ENCODE measurements at places on chromosomes 2 and 18.
A peak's percentile ranks its signal among the peaks of the same experiment; 100 is the strongest.

DNA sequence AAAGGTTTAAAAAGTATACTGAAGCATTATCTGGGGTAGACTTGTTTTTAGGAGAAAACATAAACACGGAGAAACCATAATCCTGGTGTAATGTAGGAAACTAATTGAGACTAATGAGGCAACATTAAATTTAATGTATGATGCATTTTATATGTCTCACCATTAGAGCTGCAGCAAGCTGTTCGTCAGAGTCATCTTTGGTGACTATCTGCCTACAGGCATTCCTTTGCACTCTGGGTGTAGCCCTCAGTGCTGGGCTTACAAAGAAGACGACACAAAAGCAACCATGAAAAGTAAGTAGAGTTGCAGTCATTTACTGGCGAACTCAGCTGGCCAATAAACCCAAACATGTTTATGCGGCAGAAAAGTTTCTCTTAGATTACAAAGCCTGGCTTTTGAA is 415.3 kb upstream of the ZEB2 start:
- DNase-seq = no peak

DNA sequence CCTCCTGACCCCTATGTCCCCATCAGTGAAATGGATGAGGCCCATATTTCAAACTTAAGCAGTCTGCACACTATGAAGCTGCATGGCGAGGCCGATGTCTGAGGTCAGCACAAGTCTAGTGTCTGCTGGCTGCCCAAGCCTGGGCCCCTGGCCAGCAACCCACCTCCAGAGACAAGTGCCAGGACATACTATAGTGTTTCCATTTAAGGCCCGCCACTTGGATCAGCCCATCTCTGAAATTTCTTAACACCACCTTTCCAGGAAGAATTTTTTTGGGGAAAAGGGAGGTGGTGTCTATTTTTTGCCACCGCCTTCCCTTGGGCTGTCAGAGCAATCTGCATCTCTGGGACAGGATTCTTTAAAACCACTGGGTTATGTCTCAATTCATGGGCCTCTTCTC is 1.8 kb downstream of the ACVR1 start:
- DNase-seq = no peak

DNA sequence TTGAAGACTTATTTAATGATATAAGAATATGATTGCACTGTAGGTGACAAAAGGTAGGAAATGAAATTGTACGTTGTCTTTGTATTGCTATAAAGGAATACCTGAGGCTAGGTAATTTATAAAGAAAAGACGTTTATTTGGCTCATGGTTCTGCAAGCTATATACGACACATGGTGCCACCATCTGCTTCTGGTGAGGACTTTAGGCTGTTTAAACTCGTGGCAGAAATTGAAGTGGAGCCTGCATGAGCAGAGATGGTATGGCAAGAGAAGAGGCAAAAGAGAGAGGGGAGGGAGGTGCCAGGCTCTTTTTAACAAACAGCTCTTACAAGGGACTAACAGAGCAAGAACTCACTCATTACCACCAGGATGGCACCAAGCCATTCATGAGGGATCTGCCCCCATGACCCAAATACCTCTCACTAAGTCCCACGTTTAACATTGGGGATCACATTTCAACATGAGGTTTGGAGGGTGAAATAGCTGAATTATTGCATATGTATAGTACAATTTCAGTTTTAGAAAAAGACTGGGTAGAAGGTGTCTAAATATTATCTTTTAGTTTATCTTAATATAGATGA is 86.8 kb downstream of the GULP1 start:
- DNase-seq = no peak

- no peak for DNase-seq
These were observed 48.9 kb upstream of the IL1R1 start for GRCh38 chr2:102093662-102094061.

- no peak for DNase-seq
These were observed 8.8 kb downstream of the FOSL2 start for GRCh38 chr2:28401411-28401810.

- no peak for DNase-seq
These were observed 897.2 kb downstream of the TSN start for GRCh38 chr2:122652670-122653069.

GRCh38 chr18:48959921-48960920 is 9.5 kb upstream of the SMAD7 start:
- DNase-seq = no peak

- no peak for DNase-seq
These were observed 442.9 kb upstream of the HNRNPA3 start for GRCh38 chr2:176769499-176770370.

- no peak for DNase-seq
These were observed 52.7 kb upstream of the PROKR1 start for GRCh38 chr2:68590702-68591101.

DNA sequence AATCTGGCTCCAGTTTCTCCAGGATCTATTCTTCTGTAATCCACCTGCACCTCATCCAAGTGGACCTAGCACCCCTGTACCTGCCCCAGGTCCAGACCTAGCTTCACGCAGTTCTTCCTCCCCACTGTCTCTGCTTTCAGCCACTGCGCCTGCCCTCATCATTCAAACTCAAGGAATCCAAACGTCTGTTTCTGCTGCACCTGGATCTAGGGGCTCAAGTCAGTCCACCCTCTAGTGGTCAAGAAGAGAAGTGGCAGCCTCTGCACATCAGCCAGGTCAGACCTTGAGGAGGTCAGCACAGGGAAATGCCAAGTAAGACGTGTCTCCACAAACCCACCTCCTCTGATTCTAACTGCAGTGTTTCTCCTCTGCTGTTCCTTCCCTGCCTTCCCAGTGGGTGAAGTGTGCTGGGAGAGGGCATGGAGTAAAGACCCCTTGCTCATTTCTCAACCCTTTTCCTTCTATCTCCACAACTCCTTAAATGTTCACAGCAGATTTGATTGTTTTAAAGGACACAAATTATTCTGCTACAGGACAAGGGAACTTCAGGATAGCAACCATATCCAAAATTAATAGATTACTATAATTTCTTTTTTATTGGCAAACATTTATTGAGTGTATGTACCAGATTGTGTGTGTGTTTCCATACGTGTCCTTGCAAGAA is 8.6 kb upstream of the RNF152 start:
- DNase-seq = peak; percentile 13

DNA sequence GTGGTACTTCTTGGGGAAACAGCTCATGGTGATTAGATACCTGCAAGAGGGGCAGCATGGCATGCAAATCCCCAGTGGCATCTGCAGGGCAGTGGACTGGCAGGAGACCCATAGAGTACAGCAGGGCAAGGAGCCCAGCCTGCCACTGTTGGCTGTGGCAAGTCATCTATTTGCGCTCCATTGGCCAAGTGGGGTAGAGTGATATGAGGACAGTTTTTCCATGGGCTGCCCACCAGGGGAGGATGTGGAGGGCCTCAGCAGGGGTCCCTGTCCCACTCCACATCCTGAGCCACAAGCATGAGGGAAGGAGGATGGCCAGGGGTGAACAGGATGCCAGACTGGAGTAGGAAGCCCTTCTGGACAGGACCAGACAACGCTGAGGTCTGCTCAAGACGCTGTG is 50.9 kb upstream of the OTOF start:
- no peak for DNase-seq

DNA sequence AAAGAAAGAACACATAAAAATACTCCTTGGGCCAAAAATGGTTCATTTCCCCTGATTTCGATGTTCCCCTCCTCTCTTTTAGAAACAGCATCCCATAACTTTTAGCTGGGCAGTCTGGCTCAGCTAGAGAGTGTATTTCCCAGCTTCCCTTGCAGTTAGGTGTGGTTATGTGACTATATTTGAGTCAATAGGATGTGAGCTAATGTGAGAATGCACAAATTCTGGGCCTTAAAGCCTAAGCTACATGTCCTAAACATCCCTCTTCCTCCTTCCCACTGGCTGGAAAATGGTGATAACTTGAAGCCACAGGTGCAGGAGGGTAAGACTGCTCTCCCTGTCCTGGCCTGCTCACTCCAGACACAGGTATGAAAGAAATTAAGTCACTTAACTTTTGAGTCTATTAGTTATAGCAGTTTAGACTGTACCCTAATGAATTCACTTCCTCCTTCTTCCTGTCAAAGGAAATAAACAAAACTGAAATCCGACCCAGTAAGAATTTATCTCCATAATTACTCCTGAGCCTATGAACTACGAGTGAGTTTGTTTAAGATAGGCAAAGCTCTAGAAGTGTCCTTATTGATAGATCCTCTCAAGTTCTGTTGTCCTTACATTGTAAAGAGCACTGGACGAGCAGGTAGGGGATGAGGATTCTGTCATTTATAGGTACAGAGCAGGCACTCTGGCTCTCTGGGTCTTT is 177.6 kb downstream of the MTX2 start:
- DNase-seq = no peak

- DNase-seq = no peak
These were observed 129.5 kb downstream of the SMAD7 start for GRCh38 chr18:48821251-48821590.

DNA sequence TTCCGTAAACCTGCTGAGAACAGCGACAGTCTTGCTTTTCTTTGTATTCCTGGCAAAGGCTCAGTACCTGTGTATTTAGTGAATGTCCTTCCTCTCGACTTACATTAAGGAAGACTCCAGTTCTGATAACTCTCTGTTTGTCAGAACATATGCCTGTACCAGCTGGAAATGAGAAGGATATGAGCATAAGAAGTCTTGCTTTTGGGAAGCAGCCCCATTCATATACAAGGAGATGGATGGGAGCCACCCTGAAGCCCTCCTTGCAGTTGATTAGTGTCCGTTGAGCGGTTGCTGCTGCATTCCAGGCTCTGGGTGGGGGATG is 59.8 kb downstream of the SH3BP4 start:
- no peak for DNase-seq

DNA sequence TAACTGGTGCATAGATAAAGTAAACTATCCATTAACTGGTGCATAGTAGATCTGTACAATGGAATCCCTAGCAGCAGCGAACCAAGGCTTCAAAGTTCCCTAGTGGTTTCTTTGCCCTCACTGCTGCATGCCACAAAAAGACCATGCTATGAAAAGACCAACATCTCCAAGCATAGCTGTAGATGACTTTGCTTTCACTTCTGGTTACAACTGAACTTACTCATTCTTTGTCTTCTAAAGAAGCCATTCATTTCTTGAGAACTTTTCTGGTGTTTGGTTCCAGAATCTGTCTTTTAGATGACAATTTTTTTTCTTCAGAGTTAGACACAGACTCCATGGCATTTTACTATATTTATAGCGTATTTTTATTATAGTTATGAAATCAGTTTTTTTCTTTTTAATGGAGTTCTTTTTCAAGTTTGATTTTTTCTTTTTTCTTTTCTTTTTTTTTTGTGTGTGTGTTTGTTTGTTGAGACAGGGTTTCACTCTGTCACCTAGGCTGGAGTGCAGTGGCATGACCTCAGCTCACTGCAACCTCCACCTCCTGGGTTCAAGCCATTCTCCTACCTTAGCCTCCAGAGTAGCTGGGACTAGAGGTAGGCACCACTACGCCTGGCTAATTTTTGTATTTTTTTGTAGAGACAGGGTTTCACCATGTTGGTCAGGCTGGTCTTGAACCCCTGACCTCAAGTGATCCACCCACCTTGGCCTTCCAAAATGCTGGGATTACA is 63.6 kb downstream of the SLC35F5 start:
- no peak for DNase-seq

DNA sequence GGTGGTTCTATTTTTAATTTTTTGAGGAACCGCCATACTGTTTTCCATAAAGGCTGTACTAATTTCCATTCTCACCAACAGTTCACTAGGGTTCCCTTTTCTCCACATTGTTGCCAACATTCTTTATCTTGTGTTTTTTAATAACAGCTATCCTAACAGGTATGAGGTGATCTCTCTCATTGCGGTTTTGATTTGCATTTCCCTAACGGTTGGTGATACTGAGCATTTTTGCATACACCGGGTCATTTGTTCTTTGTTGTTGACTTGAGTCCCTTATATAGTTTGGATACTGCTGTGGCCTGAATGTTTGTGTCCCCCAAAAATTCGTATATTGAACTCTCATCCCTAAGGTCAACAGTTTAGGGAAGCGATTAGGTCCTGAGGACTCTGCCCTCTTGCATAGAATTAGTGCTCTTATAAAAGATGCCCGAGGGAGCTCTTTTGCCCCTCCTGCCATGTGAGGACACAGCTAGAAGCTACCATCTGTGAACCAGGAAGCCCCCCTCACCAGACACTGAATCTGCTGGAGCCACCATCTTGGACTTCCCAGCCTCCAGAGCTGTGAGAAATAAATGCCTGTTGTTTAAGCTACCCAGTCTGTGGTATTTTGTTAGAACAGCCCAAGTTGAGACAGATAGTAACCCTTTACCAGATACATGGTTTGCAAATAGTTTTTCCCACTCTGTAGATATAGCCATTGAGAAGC is 4.7 kb downstream of the IMP4 start:
- no peak for DNase-seq

DNA sequence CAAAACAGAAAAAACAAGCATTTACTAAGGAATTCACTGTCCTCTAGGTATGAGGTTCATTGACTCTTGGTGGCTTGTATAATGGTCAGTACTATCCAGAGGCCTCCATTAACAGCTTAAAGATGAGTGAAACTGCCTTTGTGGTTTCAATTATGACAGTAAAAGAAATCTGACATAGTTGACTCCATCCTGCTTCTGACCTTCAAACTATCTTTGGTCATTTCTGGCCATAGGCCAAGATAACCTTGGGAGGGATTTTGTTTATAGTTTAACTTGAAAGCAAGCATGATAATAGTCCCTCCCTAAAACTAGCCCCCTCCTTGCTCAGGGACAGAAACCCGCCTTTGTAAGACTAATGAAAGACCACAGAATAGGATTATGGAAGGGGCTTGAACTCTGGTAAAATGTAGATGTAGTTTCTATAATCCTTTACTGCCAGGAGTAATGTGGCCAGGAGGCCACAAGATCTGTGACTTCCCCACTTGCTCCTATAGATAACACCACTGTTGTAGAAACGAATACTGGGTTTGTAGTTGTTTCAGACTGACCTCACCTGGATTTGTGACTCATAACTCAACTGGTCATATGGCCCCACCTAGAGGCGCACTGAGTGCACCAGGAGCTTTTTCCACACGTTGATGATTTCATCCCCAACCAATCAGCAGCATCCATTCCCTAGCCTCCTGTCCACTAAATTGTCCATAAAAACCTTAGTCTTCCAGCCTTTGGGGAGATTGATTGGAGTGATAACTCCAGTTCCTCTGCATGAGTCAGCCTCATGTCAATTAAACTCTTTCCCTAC is 8.6 kb upstream of the PLEKHM3 start:
- peak; percentile 26 for DNase-seq

DNA sequence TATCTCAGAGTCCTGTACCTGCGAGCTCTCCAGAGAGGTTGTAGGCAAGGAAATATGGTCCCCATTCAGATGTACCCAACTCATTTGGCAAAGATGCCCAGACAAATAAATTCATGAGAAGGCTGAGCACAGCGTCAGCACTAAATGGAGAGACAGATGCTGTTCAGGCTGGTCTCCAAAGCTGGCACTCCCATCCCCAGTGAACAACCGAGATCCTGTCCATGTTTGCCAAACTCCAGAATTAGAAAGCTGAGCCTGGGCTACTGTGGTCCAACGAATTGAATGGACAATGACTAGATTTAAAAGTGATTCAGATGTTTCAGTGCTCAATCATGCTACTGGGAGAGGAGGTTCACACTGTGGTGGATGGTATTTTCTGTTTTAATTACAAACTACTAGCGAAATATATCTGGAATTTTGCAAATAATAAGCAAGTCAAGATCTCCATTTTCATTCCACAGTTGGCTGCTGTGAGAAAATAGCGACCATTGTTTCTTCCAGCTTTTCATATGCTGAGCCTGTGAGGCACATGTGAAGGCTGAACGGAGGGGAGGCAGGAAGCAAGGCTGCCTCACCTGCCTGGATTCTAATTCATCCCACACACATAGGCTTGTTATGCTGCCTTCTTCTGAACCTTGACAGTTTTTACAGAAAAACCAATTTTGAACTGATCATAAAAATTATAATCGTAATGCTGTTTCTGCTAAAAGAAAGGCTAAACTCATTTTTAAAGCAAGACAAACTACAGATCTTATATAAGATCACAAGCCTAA is 22.6 kb upstream of the DAPL1 start:
- no peak for DNase-seq

- no peak for DNase-seq
These were observed 21.9 kb downstream of the THAP4 start for GRCh38 chr2:241615041-241615440.
